ENCODE measurements at places on chromosomes 1 and 21. TPM values are rescaled to one million over a fixed set of nuclear protein-coding genes. Genes with fewer than 3 reads are reported as not detected.

The DISC1 gene
- 14.1 TPM for total RNA-seq

GRCh38 chr1:228018961-228019721 lies 12.3 kb downstream of the WNT3A start:
- DNase-seq: peak; percentile 55

The AMPD1 gene
- not detected for total RNA-seq

DNA sequence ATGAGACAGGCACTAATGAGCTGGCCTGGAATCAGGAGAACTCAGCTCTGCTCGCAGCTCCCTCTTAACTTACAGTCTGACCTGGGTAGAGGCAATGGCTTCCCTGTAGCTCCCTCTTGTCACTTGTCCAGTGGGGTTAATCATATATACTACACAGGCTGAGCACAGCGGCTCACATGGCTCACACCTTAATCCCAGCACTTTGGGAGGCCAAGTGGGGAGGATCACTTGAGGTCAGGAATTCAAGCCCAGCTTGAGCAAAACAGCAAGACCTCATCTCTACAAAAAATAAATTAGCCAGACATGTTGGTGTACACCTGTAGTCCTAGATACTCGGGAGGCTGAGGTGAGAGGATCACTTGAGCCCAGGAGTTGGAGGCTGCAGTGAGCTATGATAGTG lies 4.2 kb downstream of the S100A6 start:
- peak; percentile 22 for DNase-seq

The SYDE2 gene
- 54.9 TPM for total RNA-seq

The AZIN2 gene
- total RNA-seq: 2.5 TPM

DNA sequence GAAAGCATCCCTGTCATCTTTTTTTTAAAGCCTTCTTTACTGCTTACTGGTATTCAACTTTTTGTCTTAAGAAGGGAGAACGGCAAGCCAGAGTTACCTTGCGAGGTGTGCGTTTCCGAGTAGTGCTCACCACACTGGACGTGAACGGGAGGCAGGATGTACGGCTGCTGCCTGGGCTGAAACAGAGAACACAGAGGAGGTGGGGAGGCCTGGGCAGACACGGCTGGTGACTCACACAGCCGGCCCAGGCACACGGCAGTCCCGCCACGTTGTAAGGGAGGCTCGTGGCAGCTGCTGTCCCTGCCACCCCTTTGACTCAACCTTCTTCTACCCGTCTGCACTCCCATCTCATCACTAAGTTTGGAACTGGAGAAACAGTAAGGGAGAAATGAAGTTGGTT lies 105.8 kb downstream of the SMYD2 start:
- no peak for DNase-seq

GRCh38 chr21:15848634-15849560 lies 119.1 kb downstream of the USP25 start:
- DNase-seq: no peak

The PIGM gene
- total RNA-seq: 3.3 TPM

The SLC45A1 gene
- total RNA-seq: 6.5 TPM

The ZSWIM5 gene
- total RNA-seq: 2.9 TPM

- no peak for DNase-seq
Observed at GRCh38 chr1:67668660-67669059, 16.3 kb upstream of the GADD45A start.

The CD1E gene
- 2.3 TPM for total RNA-seq

The ASPM gene
- total RNA-seq: 0.71 TPM

The CCDC185 gene
- total RNA-seq: not detected

- DNase-seq: no peak
Observed at GRCh38 chr1:207002724-207003146, 29.8 kb downstream of the C1orf116 start.

The PTPRU gene
- total RNA-seq: 8.2 TPM

The G0S2 gene
- 33.5 TPM for total RNA-seq

GRCh38 chr1:248891758-248892157 lies 14.3 kb upstream of the PGBD2 start:
- no peak for DNase-seq

DNA sequence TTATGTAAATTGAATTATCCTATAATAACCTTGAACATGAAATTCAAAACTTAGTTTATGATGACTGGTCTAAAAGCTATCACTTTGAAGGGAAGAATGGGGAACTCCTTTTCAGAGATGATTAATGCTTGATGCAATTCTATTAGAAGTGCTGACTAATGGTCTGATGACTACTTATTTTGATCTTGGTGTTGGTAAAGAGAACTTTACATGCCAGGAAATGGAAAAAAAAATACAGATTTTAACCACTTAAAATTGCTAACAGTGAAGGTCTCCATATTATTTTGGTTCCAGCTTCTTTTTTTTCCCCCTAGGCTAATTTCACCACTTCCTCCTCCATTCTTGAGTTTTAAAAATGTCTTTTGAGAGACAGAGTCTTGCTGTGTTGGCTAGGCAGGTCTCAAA lies 22.9 kb downstream of the S1PR1 start:
- DNase-seq: no peak

- no peak for DNase-seq
Observed at GRCh38 chr1:205939690-205940330, 3.4 kb downstream of the SLC26A9 start.

The LAD1 gene
- total RNA-seq: not detected

The SSR2 gene
- 338 TPM for total RNA-seq

The KCNE2 gene
- 0.99 TPM for total RNA-seq

The HLX gene
- total RNA-seq: 53.5 TPM
